ENCODE measurements at places on chromosomes 5 and 9. TPM values are rescaled to one million over a fixed set of nuclear protein-coding genes. Genes with fewer than 3 reads are reported as not detected.

DNA sequence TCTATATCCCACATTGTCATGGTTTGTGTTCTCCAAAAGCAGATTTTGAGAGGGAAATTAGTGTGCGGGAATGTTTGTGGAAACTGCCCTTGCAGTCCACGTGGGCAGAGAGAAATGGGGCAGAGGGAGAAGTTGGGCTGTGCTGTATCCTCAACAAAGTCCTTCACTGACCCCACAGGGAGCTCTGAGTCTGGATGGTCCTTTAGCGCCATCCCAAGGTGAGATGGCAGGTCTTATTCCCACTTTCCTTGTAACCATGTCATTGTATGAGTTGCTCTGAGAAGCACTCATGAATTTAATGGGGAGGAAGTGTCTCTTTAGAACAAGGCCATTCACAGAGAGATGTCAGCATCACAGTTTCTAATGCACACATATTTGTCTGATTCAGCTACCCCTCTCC lies 127.1 kb downstream of the ANKRD18B start:
- DNase-seq, result no peak

DNA sequence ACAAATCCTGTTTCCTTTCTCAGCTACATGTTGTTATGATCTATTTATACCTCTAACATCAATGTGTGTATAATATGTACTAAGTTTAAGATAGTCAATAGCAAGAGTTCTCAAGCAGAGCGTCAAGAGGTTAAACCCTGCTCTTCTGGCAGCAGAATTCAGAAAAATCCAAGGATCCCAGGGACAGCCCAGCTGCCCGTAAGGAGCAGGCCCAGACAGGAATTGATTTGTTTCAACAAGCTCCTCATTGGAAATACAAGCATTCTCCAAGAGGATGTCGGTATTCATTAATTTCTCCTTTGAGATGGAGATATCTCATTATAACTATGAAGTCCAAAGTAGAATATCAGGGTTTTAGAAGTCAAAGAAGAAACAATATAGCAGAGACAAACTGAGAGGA lies 14.9 kb downstream of the EFNA5 start:
- no peak for DNase-seq

DNA sequence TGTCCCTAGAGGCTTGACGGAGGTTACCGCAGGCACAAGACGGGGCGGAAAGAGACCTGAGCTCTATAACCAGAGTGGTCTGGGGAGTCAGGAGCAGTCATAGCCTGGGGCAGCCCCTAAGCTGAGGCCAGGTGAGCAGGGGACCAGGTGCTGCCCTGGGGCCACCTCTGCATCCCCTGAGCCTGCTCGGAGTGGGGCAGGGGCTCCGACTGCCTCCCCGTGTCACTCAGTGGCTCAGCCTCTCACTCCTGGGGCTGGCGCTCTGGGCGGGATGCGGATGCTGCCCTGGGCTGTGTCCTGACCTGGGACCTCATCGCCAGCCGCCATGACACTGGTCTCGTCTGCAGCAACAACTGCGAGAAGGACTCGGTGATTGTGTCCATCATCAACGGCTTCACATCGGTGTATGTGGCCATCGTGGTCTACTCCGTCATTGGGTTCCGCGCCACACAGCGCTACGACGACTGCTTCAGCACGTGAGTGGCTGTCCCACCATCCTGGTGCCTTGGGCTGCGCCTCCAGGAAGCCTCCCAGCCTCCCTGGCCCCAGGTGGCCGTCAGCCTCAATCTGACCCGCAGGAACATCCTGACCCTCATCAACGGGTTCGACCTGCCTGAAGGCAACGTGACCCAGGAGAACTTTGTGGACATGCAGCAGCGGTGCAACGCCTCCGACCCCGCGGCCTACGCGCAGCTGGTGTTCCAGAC lies 8.8 kb upstream of the SLC6A18 start:
- DNase-seq, result no peak

DNA sequence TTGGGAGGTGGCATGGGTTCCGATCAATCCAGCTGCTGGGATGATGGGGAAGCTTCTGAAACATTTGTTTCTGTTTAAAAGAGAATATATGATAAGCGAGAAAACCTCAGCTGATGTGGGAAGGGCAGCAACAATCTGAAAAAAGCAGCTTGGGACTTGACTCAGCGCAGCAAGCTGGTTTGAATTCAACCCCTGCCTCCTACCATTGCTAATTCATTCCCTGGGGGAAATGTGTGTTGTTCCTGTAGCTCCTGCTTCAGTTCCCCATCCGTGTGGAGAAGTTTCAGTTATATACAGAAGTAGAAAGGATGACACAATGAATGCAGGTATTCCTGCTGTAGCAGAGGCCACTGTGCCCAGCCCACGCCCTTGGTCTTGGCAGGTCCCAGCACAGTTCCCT lies 145.1 kb downstream of the NXNL2 start:
- DNase-seq, result no peak

GRCh38 chr5:178216088-178216534 lies 11.8 kb downstream of the HNRNPAB start:
- DNase-seq, result no peak

Gene RORB
- total RNA-seq, result 1.9 TPM
